ENCODE measurements at places on chromosomes 4 and X.
A peak's percentile ranks its signal among the peaks of the same experiment; 100 is the strongest.

DNA sequence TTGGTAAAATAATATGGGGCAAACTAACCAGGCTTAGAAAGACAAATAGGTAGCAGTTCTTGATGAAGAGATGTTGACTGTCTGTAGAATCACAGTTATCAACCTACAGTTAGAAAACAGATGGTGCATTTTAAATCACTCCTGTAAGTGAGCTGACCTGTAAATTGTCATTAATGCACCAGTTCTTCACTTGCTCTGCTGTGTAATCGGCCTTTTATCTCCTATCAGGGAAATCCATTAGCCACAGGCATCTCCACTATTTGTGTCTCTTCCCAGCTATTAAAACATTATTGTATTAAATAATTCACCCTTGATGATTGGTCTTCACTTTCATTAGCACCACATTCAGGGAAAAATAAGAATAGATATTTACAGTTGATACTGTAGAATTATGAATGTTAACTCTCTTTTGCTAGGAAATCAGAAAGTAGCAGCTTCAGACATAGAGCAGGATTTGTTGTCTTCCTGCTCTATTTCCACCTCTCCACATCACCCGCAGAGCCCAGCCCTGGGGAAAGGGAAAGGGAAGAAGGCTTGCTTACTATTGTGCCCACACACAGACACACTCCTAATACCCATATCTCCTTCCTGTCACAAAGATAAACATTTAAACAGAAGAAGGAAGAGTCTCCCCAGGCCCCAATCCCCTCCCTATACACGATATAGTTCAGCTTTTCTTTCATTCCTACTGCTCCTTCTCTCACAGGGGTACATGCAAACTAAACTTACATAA lies 97.1 kb downstream of the REELD1 start:
- no peak for DNase-seq

GRCh38 chr4:154348657-154349056 lies 142.9 kb downstream of the DCHS2 start:
- no peak for DNase-seq

- DNase-seq: no peak
Measured at GRCh38 chrX:145843146-145843904, 25.7 kb downstream of the SLITRK2 start.

- no peak for DNase-seq
Measured at GRCh38 chr4:100257567-100257966, 67.3 kb upstream of the DDIT4L start.

GRCh38 chr4:157115613-157116335 lies 39.8 kb downstream of the GLRB start:
- DNase-seq: peak; percentile 2

DNA sequence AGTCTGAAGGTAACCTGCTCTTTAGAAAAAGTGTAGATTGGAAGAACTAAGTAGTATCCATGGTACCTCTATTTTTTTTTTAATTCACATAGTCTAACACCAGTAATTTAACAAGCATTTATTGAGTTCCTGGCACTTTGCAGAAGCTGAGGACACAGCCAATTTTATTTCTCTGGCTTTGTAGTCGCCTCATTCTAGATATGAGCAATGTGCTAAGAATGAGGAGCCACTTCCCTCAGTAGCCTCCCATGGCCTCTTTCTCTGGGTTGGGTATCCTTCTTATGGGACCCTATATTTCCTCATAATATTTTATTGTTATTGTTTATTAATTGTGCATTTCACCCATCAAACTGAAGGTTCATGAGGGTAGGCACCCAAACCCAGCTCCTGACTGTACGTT lies 67.6 kb downstream of the ENPEP start:
- DNase-seq: no peak

DNA sequence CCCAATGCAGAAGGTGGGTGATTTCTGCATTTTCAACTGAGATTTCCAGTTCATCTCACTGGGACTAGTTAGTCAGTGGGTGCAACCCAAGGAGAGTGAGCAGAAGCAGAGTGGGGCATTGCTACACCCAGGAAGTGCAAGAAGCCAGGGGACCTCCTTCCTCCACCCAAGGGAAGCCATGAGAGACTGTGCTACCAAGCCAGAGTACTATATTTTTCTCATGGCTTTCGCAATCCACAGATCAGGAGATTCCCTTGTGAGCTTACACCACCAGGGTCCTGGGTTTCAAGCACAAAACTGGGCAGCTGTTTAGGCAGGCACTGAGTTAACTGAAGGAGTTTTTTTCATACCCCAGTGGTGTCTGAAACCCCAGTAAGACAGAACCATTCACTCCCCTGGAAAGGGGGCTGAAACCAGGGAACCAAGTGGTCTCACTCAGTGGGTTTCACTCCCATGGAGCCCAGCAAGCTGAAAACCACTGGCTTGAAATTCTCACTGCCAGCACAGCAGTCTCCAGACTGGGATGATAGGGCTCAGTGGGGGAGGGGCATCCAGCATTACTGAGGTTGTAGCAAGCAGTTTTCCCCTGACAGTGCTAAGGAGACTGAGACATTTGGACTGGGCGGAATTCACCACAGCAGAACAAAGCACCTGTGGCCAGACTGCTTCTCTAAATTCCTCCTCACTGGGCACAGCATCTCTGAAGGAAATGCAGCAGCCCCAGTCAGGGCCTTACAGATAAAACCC lies 903.4 kb downstream of the TECRL start:
- DNase-seq: no peak

- peak; percentile 97 for DNase-seq
Measured at GRCh38 chr4:10096201-10096977, 20.2 kb downstream of the WDR1 start.

- DNase-seq: no peak
Measured at GRCh38 chr4:168619266-168619631, 122.4 kb downstream of the PALLD start.

- no peak for DNase-seq
Measured at GRCh38 chr4:75249739-75250138, 264.5 kb downstream of the RCHY1 start.

- DNase-seq: no peak
Measured at GRCh38 chr4:1340861-1341260, 6.1 kb upstream of the UVSSA start.

- no peak for DNase-seq
Measured at GRCh38 chrX:41339148-41339547, 5.2 kb downstream of the DDX3X start.

GRCh38 chr4:90120815-90121214 lies 6.4 kb upstream of the CCSER1 start:
- no peak for DNase-seq

- DNase-seq: no peak
Measured at GRCh38 chr4:3807311-3807710, 41.1 kb downstream of the ADRA2C start.

GRCh38 chr4:121740796-121741409 lies 24.1 kb downstream of the SMIM43 start:
- DNase-seq: no peak

- no peak for DNase-seq
Measured at GRCh38 chrX:40459571-40460158, 121.1 kb upstream of the ATP6AP2 start.

- DNase-seq: no peak
Measured at GRCh38 chr4:116223040-116223732, 862.2 kb downstream of the TRAM1L1 start.

- no peak for DNase-seq
Measured at GRCh38 chrX:13791145-13791544, 25.7 kb downstream of the GPM6B start.

GRCh38 chr4:89162496-89162895 lies 51.2 kb downstream of the TIGD2 start:
- DNase-seq: no peak

GRCh38 chr4:121765368-121765705 lies 373 bp upstream of the SMIM43 start:
- DNase-seq: no peak

DNA sequence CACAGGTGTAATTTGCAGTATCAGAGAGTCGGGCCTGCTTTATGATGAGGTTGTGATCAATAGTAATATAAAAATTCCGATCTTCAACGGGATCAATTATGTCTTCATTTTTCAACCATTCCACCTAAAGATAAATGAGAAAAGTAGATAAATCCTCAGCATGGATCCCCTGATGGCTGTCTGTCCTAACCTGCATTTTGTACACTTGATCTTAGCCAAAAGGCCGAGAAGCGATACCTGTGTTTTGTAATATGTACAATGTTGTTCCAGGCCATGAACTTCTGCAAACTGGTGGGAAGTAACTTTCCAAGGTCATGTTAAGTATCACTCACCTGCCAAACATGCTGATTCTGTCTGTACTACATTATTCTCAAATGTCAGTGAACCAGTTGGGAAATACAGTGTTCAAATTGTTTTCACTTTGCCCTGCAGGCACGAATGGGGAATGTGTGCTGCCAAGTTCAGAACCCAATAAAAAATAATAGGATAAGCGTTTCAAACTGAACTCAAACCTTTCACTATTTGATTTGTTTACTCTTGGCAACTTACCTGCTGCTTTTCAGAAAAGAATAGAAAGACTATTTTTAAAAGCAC lies 298.1 kb downstream of the UNC5C start:
- no peak for DNase-seq

DNA sequence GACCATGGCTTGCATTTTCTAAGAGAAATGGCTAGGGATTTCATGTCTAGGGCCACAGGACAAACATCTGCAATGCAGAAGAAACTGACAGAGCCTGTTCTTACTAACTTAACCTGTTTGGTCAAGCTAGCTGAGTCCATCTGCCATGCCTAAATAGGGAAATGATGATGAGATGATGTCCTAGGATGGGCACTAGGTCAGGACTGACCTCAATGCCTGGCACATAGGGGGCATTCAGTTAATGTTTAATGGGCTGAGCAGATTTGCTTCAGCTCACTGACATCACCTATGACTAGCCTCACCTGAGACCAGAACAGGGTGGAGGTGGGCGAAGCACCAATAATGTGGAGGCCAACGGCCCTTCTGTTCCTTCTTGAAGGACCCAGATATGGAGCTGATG lies 174.2 kb upstream of the SCML1 start:
- DNase-seq: no peak

DNA sequence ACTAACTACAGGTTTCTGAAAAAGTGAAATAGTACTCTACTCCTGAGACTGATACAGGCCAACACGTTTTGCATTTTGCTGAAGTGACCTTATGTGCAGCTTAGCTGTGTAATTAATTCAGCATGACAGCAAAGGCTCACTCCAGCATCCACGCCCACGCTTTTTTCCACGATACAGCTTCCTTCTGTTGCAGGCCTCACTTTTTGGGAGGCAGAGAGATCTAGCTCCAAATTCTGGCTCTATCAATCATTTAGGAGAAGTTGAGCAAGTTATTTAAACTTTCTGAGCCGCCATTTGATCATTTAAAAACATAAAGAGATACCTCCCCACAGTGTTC lies 160.3 kb downstream of the AFAP1 start:
- no peak for DNase-seq

- no peak for DNase-seq
Measured at GRCh38 chr4:53928825-53929224, 135.6 kb downstream of the CHIC2 start.

DNA sequence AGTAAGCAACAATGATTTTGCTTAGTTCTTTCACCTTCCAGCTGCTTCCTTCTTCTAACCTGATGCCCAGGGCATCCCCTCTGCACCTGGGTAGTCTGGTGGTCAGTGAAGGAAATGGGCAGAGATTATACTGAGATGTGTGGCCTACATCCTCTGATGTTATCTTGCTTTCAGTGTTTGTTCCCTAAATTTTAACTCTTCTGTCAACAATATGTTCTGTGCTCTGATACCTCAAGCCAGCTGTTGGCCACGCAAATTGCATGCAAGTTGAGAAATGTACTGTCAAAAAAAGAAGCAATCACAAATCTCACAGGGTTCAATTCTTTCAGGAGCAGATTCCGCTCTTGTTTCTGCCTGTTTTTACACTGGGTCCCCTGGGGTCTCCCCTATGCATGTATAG lies 73.8 kb downstream of the FBXW7 start:
- no peak for DNase-seq

- no peak for DNase-seq
Measured at GRCh38 chrX:53084043-53084570, 1.9 kb downstream of the TSPYL2 start.

DNA sequence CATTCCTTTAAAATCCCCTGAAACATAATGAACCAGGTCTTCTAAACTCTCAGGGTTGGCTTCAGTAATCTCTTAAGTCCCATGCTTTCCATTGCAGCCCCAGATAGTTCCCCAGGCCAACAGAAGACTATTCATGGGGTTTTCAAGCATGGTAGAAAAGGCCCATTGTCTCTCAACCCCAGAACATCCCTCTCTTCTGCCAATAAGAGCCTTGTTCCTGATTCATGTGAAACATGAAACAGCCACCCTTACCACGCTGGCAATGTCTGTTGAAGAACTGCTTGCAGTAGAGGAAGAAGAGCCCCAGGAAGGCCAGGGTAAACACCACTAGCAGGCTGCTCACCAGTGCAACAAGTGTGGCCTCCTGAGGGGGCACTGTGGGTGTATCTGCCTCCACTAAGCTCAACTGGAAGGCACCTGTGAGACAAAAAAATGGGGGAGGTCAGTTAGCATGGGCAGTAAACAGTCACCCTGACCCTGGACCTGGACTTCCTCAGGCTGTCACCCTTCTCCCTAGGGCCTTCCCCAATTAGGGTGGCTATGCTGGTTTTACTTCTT lies 36.4 kb downstream of the EDA2R start:
- DNase-seq: no peak

DNA sequence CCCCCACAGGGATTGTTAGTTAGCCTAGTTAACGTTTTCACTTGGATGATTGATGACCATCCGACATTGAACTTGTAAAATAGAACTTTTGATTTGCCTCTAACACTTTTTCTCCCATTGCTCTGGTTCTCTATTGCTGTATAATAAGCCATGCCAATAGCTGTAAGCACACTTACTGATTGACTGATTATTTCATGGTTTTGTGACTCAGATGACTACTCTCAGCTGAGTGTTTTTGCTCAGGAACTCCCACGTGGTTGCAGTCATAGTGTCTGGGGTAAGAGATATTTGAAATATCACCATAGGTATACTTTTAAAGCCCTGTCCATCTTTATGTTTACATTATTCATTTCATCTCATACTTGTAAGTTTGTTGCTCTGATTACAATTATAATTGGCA lies 1285.5 kb downstream of the STIM2 start:
- DNase-seq: no peak

DNA sequence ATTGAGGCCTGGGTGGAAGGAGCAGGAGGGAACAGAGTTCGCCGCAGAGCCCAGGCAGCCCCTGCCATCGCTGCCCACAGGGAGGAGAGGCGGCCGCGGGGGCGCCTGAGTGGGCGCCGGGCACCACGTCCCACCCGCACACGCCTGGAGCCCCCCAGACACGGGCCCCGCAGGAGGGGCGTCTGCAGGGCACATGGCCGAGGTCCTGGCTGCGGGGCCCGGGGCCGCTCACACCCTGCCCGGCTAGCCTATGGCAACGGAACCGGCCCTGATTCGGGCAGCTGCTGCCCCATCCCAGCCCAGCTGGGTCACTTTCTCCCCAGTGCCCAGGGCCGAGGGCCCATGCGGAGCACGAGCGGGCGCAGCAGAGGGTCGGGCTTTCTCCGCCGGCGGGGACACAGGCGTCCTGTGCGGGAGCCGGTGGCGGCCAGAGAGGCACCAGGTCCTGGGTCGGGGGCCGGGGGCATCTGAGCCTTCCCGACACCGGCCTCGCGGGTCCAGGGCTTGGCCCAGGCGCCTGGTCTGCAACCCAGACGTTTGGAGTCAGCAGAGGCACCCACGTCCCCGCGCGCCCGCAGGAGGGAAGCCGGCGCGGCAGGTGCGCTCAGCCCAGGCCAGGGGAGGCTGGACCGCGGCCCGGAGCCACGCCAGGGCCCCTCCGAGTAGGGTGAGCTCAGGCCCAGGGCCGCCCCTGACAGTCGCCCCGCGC lies 91.2 kb downstream of the FAM53A start:
- DNase-seq: no peak

GRCh38 chrX:134936542-134936941 lies 54.2 kb upstream of the SMIM10 start:
- DNase-seq: peak; percentile 19

- DNase-seq: no peak
Measured at GRCh38 chr4:67052814-67053675, 492.3 kb downstream of the CENPC start.
